ENCODE measurements at places on chromosomes 2 and 18. TPM values are rescaled to one million over a fixed set of nuclear protein-coding genes. Genes with fewer than 3 reads are reported as not detected.

GRCh38 chr2:70646420-70646818 lies 92.8 kb upstream of the TGFA start:
- DNase-seq, result no peak

DNA sequence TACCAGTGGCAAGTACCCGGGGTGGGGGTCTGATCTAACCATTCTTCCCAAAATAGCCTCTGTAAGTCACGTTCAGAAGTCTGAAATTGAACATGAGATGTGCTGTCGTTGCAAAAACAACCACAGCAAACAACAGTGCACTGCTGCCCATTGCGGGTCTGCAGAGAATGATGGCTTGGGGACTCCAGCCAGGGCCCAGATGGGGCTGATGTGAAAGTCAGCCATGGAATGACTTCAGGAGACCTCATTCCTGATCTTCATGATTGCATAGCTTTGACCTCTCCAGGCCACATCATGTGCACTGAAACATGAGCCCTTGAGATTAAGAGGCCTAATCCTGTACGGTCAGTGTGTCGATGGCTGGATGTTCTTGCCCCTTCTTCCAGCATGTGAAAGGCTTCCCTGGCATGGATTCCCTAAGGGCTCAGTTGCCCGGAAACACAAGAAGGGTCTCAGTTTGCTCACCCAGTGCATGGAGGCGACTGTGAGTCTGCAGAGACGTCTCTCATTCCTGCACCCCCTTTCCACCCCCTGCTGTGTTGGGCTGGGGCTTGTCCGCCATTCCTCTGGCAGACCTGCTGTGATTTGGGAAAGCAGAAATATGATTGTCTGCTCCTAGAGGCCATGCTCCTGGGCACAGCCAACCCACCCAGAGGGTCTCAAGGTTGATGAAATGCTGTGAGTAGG lies 191.6 kb downstream of the SEPTIN10 start:
- no peak for DNase-seq

GRCh38 chr2:142615876-142616275 lies 261.6 kb upstream of the KYNU start:
- DNase-seq, result no peak

- no peak for DNase-seq
These were observed 238.8 kb downstream of the ZNF407 start for GRCh38 chr18:74836296-74837139.

Gene NRP2
- total RNA-seq, result 113 TPM

Gene CUL3
- 115 TPM for total RNA-seq

Gene SIX3
- not detected for total RNA-seq

Data from uterus (tissue), 4 donors.